ENCODE measurements at places on chromosomes 6 and 20.
A peak's percentile ranks its signal among the peaks of the same experiment; 100 is the strongest.

GRCh38 chr6:23218751-23219150, 649.4 kb downstream of the HDGFL1 start:
- no peak for DNase-seq

- DNase-seq = peak; percentile 67
Measured at GRCh38 chr6:2857580-2858337, 16.1 kb upstream of the SERPINB1 start.

DNA sequence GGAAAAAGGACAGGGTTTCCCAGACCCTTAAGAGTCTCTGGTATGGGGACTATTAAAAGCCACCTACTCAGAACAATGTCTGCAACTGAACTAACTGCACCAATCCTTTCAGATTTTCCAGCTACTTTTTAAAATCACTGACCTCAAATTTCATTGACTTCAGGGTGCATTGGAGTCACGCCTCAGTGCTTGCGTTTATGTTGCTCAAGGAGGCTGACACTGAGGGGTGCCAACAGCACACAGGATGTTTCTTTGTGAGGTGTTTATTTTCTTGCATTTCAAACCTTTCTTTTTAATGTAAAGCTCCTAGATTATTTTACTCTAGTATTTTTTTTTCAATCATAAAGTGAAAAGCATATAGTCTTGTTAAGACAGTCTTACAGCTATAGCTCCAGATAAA, 402.0 kb upstream of the SLC35B3 start:
- no peak for DNase-seq

GRCh38 chr6:56399672-56400263, 152.4 kb upstream of the COL21A1 start:
- DNase-seq = no peak

- DNase-seq = no peak
Measured at GRCh38 chr6:133418108-133418507, 177.0 kb downstream of the EYA4 start.

- peak; percentile 16 for DNase-seq
Measured at GRCh38 chr20:21702553-21703470, 2.7 kb upstream of the PAX1 start.

DNA sequence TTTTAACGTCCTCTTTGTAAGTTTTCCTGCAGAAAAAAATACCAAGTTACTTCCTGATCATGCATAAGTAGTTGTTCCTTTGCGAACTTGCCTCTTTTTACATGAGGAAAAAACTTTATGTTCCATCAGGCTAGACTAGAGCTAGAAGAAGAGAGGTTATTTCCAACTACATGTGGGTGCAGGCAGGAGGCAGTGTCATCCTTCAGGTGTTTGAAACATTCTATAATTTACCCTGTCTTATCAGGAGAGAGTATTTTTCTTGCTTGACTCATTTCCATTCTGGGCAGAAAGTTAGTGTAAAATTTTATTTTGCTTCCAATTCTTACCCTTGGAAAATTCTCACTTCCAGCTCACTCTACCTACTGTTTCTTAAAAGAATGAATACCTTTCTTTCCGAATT, 28.5 kb upstream of the EPHA7 start:
- DNase-seq = no peak

- DNase-seq = no peak
Measured at GRCh38 chr6:71902261-71902660, 15.9 kb downstream of the RIMS1 start.

DNA sequence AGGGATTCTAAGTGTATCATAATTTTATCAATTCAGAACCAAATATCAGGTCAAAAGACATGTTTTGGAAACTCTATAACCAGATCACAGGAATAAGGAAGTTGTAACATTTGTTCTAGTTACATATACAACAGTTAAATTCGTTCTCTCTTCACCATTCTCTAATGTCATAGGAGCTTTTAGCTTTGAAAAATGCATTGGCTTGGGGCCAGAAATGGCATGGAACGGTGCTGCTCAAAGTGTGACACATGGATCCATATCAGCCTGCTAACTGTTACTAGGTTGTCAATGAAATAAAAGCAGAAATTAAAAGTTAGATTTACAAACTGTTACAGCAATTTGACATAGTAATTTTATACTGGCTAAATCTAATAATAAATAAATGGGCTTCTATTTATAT, 120.3 kb downstream of the LCA5 start:
- no peak for DNase-seq

GRCh38 chr20:25047766-25048165, 10.2 kb downstream of the ACSS1 start:
- no peak for DNase-seq

DNA sequence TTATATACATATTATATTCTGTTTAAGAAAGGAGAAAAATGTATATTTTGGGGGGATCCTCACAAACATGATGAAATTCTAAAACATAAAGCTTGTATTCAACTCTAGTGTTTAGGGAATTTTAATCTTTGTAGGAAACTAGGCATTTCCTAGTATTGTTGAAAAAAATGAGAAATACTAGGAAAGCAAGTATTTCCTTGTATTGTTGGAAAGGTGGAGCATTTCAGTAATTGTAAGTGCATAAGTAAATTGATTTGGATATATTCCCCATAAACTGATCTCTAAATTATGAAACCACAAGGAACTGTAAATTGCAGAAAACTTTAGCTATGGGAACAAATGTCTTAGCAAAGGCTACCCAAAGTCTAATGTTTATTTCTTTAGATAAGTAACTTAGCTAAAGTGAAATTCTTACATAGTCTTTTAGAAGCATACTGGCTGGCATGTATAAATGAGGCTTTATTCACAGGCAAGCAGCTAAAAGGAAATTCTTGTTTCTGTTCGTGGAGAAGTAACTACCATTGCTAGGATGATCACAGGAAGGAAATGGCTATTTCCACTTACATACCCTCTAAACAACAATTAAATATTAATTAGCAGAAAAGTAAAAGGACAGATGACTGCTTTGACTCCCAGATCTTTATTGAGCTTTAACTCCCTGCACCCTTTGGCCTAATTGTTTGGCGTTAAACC, 19.9 kb upstream of the NRN1 start:
- DNase-seq = no peak

DNA sequence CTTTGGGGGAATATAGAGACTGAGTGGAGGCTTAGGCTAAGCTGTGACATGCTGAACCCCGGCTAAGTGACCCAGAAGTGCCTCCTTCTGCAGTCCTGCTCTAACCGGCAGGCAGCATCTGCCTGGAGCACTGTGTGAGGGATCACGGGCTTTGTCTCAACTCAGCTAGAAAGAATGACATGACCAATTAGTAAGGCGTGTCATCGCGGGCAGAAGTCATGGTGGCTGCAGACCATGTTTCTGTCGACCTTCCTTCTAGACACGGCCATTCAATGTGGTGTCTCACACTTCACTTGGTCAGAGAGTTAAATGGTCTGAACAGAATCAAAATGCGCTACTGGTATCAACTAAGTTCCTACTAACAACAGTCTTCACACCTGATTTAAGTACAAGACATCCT, 35.0 kb downstream of the HUS1B start:
- no peak for DNase-seq

- no peak for DNase-seq
Measured at GRCh38 chr20:61299618-61300017, 47.6 kb downstream of the CDH4 start.

GRCh38 chr6:159127701-159128100, 41.5 kb upstream of the FNDC1 start:
- DNase-seq = no peak

- DNase-seq = no peak
Measured at GRCh38 chr6:50655848-50656453, 57.4 kb upstream of the TFAP2D start.

DNA sequence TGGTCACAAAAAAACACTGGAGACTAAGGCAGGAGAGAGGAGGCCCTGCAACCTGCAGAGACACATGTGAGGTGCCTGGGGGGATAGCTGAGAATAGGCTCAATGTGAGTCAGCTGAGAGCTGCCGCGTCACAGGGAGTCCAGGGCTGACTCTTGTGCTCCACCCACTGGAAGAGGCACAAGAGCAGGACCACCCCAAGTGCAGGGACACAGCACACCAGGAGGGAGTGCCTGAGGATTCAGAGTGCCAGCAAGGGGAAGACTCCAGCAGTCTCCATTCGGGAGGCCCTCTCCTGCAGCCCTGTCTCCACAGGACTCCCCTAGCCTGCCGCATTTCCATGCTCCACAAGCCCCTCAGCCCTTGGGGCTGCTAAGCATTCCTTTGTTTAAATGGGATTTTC, 105.5 kb downstream of the HUS1B start:
- DNase-seq = peak; percentile 21

- peak; percentile 61 for DNase-seq
Measured at GRCh38 chr6:35602133-35602946, 86.4 kb downstream of the FKBP5 start.

DNA sequence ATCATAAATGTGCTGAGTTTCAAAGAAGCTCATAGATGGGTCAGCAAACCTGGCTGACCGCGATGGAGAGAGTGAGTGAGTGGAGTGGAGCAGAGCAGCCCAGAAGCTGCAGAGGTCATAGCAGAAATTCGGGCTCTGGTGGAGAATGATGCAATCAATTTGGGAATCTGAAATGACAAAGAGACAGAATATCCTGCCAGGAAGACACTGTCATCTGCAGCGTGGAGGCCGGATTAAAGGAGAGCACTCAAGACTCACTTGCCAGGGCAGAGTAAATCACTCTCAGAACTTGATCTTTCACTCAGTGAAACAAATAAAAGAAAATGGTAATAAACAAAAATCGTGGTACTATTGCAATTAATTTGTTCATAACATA, 109.6 kb upstream of the RREB1 start:
- peak; percentile 1 for DNase-seq

GRCh38 chr20:63370618-63371187, 9.6 kb upstream of the CHRNA4 start:
- no peak for DNase-seq

GRCh38 chr6:123805921-123806320, 2.3 kb downstream of the NKAIN2 start:
- no peak for DNase-seq

GRCh38 chr6:26252077-26252472, 112.9 kb upstream of the BTN3A2 start:
- DNase-seq = no peak

- DNase-seq = no peak
Measured at GRCh38 chr6:38192487-38192886, 373.0 kb downstream of the ZFAND3 start.

DNA sequence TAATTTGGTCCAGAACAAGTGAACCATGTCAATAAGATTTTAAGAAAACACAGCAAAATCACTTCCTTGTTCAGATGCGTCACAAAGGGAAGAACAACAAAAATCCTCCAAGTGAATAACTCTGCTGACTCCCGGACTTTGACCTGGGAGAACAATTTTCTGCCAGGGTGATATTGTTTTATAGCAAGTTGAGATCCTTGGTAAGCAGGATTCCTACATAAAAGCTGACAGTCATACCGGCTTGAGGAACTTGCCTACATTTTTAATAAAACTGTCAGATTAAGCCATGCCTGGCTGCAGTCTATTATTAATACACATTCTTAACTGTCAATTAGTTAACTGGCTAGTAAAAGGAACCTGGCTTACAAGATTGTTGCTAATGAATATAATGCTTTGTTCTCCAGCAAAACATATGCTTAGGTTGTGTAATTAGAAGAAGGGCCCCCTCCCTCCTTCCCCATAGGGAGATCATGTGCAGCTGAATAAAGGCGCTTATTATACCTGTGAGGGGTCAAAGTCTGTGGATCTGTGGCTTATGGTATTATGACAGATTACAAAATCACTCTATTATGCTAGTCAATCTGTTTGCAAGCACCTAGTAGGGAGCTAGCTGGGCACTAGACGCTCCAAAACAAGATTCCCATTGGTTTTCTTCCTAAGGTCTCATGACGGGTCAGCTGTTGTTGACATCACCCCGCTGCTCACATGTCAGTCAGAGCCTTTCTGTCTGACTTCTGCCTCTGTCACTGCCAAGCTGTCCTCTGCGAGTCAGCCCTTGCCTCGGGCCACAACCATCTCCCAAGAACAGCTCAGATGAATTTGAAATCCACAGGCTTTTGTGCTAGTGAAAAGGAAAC, 44.6 kb upstream of the SEC63 start:
- DNase-seq = no peak

DNA sequence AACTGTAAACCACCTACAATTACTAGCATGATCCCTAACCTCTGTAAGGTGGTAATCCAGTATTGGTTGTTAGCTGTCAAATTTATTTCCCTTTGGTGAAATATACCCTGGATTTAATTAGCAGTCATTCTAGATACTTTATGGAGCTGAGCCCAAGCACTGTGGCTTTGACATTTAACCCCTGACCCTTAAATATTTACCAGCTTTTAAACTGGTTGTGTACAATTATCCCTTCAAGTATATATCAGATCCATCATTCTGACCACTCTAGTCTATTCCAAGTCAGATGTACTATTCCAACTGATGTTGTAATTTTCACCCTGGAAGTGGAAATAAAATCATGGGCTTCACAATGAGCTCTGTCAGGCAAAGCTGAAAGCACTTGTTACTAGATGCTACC, 229.6 kb downstream of the FOXC1 start:
- no peak for DNase-seq

DNA sequence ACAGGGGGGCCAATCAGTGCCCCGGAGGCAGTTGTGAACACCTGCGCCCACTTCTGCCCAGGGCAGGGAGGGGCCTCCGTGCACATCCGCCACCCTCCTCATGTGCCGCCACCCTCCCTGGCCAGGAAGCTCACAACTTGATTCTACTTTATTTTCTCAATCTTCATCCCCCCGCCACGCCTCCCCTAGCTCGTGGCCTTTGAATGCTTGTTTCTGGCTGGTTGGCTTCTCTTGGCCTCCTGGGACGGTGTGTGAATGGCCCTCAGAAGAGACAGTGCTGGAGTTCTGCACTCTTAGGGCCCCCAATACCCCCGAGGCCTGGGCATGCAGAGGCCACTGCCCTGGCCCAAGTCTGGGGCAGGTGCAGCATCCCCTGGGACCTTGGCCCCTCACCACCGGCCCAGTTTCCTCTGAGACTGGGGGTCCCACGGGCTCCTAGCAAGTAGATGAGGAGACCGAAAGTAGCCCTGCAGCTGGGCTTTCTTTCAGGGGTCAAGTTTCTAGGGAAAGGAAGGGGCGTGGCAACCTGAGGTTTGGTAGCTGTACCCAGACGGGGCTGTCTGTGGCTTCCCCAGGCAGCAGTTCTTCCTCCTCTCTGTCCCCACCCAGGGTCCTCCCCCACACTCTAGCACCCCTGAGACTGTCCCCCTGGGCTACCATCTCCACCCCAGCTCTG, 1.3 kb downstream of the RGS19 start:
- no peak for DNase-seq

GRCh38 chr6:148890096-148890495, 143.3 kb downstream of the UST start:
- DNase-seq = no peak

- DNase-seq = no peak
Measured at GRCh38 chr20:21571841-21572690, 58.2 kb upstream of the NKX2-2 start.

DNA sequence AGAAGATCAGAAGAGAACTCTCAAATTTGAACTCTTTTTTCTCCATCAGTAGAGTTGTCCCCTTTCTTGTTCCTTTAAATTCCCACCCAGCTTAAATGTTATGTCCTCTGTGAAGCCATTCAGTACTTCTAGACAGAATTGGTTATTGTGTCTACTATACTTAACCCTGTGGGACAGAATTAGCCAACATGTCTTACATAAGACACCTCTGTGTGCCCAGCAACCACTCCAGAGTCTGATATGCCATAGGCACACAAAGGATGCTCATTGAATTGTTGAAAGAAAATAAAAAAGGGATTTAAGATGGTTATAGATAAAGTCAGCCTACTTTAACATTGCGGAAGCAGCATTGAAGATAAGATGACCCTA, 77.0 kb upstream of the LTV1 start:
- DNase-seq = no peak

GRCh38 chr6:125222531-125223455, 69.2 kb downstream of the TPD52L1 start:
- DNase-seq = no peak
